Esophagus squamous epithelium (tissue), 5 donors: ENCODE measurements at places on chromosomes 13 and 19.

- DNase-seq, result no peak
Observed at GRCh38 chr13:91398413-91399188, at the start of gene GPC5. GPC5 (plus strand) TSS chr13:91398621.

DNA sequence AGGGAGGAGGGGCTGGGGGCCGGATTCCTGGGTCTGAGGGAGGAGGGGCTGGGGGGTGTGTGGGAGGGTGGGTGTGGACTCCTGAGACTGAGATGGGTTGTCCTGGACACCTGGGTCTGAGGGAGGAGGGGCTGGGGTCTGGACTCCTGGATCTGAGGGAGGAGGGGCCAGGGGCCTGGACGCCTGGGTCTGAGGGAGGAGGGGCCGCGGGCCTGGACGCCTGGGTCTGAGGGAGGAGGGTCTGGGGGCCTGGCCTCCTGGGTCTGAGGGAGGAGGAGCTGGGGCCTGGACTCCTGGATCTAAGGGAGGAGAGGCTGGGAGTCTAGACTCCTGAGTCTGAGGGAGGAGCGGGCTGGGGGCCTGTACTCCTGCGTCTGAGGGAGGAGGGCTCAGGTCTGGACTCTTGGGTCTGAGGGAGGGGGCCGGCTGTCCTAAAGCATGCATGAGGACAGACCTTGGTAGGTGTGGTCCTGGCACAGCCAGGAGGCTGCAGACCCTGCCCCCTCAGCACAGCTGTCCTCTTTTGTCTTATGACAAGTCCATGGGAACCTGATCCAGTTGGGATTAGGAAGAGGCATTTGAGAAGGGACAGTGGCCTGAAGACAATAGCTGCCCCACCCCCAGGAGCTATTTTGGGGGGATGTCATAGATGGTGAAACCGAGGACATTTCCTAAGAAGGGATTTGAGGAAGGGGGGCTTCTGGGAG, 1.3 kb downstream of the TNNT1 start:
- no peak for DNase-seq

- DNase-seq, result no peak
Observed at GRCh38 chr19:41039806-41040205, 48.4 kb upstream of the CYP2A13 start.

- no peak for DNase-seq
Observed at GRCh38 chr13:65990684-65991083, 1239.5 kb downstream of the PCDH9 start.

DNA sequence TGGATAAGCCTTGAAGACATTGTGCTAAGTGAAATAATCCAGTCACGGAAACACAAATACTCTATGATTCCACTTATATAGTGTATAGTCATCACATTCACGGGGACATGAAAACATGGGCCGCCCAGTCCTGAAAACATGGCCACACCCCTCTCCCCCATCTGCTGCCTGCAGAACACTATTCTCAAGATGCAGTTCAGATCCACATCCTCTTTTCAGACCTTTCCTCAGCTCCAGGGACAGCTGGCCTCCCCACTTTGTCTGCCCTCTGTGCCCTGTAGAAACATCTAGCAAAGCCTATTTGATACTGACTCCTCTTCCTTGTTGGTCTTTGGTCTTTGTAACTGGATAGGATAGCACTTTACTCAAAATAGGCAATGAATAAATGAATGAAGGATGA, 8.3 kb downstream of the RFX2 start:
- DNase-seq, result no peak

DNA sequence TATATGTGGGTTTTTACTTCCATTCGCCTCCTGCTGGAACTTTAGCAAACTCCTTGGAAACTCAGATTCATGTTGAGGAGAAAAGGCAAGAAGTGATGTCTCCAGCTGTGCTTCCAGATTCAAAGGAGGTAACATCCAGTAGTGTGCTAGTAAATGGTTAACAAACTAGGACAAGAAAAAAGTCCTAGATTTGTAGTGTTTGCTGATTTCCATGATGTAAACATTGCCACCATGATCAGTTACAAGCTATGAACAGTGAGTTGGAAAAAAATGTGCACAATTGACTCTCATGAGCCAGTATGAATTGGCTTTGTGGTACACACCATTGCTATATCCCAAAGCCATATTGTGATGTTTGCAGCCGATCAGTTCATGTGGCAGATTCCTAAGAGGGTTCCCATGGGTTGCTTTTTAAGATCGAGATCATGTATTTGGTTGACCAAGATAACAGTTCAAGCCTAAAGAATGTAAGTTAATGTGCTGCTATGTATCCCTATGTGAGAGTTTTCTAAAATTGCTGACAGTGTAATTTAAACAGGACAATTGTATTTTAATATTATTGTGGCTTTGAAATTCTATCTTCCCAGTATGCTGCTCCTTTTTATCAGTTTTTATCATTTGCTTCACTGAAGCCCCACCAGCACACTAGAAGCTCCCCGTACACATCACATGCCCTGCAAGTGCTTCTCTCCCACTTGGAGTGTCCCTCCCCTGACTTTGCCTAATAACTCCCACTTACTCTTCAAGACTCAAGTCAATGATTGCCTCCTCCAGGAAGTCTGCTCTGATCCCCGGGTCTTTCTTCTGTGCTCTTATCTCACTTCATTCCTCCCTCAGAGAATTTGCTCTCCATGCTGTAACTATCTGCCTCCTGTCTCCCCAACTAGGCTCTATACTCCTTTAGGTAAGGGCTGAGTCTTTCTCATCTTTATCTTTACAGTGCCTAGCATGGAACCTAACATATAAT, 148.3 kb downstream of the RGCC start:
- DNase-seq, result no peak

GRCh38 chr19:48628486-48629296, 8.5 kb downstream of the DBP start:
- DNase-seq, result no peak

- no peak for DNase-seq
Observed at GRCh38 chr19:51372649-51373504, at the start of gene NKG7. NKG7 (minus strand) TSS chr19:51372654; CDS start chr19:51372535, 119 bp downstream.

DNA sequence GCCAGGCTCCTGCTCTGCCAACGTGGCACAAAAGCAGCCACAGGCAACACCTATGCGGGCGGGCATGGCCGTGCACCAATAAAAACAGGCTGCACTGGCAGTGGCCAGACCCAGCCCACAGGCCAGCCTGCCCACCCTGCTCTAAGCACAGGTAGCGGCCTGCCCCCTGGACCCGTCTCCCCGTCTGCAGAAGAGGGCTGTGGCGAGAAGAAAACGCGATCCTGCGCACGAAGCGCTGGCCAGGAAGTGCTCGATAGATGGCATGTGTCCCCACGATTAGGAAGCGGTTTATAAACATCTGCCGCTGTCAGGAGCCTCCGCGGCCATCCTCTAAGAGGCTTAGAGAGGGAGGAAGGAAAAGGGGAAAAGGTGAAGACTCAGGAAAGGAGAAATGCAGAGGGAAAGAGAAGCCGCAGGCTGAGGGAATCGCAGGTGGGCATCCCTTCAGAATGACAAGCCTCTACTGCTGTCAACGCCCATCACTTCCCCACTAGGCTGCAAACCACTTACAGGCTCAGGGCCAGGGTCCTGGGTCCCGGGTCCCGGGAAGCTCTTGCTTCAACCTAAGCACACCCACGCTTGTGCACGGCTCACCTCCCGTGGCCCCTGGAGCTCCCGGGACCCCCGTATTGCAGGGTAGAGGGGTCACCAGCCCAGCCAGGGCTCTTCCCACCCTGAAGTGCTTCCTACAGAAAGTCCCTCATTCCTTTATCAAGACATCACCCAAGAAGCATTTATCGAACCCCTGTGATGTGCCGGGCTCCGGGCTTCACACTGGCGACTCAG, 10.5 kb downstream of the MLLT1 start:
- DNase-seq, result no peak
